ENCODE measurements at places on chromosomes 16 and 17.

DNA sequence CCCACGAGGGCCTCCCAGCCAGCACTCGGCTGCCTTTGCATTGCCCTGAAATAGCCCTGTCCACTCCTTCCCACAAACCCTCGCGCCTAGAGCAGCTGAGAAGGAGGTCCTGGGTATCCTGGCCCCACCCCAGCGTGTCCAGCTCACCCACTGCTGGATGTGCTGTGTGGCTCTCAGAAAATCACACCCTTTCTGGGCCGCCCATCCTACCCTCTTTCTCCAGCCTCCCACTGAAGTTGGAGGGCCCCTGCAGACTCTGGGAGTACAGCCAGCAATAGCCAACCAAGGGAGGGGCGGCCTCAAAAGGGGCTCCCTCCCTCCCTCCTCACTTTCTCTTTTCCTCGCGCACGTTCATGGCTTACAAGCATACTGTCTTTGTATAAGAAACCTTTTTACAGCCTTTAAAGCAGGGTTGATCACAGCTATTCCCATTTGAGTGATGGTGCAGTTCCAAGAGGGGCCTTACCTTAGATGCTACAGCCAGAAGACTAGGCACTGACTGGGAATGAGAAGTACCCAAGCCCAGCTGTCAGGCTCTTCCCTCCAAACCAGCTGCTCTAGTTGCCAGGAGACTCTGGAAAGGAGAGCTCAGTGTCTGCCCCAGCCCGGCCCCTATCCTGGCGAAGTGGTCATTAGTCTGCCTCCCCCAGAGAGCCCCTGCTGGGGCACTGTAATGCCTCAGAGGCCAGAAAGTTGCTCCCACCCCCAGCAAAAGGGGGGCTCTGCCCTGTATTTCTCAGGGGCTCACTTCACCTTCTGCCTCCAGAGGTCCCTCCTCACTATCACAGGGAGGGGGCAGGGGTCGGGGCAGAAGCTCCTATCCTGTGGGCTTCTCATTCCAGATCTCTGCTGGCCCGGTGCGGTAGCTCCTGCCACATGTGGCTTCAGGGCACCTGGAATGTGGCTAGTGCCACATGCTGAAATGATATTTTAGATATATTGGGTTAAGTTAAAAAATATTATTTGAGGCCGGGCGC is 38.1 kb downstream of the DCAKD start:
- no peak for DNase-seq

- DNase-seq, result no peak
These were observed 82.3 kb downstream of the MARCHF10 start for GRCh38 chr17:62725791-62726249.

DNA sequence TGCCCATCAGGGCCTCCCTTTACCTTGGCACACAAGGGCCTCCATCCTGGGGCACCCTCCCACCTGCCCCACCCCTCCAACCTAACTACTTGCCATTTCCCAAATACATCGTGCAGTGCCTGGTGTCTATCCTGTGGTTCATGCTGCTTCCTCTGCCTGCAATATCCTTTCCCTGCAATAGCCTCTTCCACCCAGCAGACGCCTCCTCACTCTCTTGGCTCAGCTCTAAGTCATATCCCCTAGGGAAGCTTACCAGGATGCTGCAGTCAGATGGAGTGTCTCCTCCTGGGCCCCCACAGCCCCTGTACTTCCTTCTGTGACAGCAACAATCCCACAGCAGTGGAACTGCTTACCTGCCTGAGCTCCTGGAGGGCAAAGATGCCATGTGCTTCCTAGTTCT is 36.7 kb downstream of the CCDC182 start:
- DNase-seq, result no peak

- no peak for DNase-seq
These were observed 215.9 kb upstream of the RBFOX1 start for GRCh38 chr16:7116734-7117133.

DNA sequence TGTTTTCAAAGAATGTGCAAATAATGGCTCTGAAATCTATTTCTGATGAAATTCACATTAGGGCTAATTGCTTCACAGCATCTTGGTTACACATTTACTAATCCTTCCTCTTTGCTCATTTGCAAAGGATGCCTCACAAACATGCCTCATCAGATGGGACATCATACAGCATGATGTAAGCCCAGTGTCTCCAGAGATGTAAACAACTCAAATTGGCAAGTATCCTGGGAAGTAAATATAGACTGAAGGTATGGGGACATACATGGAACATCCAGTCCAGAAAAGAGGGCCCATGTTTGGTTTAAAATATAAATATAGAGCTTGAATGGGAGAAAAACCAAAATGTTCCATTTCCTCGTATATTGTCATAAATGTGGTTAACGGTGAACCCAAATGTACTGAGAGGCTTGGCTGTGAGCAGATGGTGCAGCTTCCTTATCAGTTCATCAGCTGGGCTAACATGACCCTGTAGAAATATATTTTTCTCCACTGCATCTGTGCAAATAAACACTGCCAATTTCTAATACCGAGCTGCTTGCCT is 142.9 kb upstream of the NUDT7 start:
- no peak for DNase-seq

GRCh38 chr17:63443053-63443452 is 3.1 kb downstream of the CYB561 start:
- DNase-seq, result no peak

GRCh38 chr16:18979936-18980335 is 3.8 kb upstream of the TMC7 start:
- no peak for DNase-seq

- no peak for DNase-seq
These were observed 3.6 kb upstream of the XAF1 start for GRCh38 chr17:6752068-6752909.

GRCh38 chr17:7404737-7405349 is 946 bp upstream of the TMEM256 start:
- no peak for DNase-seq

DNA sequence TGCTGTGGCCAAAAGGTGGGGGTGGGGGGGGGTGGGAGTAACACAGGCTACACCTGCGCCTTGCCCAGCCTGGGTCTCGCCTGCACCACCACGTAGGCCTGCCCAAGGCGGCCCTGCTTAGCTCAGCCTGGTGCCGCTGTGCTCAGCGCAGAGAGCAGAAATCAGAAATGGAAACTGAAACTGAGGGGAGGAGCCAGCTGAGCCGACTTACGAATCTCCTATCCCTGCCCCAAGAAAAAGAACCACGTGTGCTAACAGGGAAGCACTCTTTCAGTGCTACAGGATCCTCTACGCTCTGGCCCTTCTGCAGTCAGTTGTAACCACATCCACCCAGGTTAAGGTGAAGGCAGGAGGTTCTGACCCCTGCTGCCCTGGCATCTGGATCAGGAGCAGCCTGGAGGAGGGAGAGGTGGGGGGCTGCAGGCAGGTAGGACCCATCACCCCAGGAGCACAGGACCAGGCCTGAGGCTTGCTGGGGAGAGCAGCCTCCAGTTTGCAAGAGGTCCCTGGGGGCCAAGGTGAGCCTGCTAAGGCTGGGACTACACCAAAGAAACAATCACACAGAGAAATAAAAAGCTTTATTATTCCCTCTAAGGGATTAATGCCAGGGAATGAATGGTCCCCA is at the start of gene DHX58:
TSS of gene DHX58 (minus strand) at position 163 of the 625 bp plus-strand sequence. CDS start 822 bp downstream, outside the sequence.
- DNase-seq, result peak; percentile 40

GRCh38 chr16:89167425-89167941 is 4.1 kb upstream of the CDH15 start:
- peak; percentile 83 for DNase-seq

DNA sequence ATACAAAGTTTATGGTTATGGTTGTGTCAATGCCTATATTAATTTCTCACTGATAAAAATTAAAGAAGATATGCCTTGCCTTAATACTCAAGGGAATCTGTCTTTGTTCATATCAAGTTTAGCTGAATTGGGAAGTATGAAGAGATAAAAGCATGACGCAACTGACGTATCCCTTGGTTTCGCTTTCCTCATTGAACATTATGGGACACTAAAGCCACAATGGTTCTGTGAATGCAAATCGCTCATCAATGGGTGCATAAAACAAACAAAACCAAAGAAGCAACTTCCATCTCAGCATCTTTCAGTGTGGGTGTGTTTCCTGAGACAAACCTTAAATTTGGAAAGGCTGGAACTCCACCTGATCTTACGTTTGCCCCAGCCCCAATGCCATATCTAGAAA is 108.2 kb downstream of the NPIPB5 start:
- DNase-seq, result no peak

DNA sequence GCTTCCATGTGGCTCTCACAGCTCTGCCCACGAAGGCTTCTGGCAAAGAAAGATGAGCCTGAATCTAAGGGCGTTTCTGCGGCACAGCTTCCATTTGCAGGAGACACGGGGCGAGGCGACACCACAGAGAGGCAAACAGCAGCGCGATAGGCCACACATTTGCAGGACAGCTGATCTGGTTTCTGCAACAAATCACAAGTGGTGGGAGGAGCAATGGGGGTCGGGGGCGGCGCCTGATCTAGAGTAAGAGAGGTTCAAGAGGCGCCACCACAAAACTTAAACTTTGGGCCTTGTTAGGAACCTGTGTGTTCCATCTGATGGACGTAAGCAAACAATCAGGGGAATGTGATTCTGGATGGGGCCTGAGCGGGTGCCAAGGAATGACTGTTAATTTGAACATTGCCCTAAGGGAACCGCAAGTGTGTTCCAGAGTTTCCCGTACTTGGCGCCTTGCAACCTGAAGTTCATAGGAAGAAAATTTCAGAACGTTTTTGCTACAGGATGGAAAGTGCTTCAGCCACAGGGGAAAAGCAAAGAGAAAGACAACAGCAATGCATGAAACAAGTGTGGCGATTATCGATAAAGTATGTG is 18.9 kb upstream of the ENPP7 start:
- DNase-seq, result no peak

DNA sequence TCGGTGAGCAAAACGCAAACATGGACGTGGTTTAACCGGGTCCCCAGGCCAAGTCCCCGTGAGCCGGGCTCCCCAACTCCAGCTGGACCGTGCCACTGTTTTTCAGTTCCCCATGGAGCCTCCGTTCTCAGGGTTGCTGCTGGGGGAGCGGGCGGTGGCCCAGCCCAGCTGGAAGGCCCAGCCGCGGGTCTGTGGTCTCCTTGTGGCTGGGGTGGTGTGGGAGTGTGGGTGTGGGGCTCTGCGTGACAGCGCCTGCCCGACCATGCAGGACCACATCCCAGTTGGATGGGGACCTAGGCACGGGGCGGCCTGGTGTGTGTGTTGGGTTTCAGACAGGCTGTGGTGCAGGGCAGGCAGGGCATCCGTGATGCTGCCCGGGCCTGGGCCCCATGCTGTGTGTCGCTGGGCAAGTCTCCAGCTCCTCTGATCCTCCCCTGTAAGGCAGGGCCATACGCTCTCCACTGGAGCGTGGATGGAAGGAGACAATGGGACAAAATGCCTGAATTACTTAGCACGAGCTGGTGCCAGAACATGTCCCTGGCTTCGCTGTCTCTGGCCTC is 40.3 kb downstream of the COX4I1 start:
- no peak for DNase-seq

GRCh38 chr17:5219536-5219935 is 15.1 kb downstream of the SCIMP start:
- no peak for DNase-seq

DNA sequence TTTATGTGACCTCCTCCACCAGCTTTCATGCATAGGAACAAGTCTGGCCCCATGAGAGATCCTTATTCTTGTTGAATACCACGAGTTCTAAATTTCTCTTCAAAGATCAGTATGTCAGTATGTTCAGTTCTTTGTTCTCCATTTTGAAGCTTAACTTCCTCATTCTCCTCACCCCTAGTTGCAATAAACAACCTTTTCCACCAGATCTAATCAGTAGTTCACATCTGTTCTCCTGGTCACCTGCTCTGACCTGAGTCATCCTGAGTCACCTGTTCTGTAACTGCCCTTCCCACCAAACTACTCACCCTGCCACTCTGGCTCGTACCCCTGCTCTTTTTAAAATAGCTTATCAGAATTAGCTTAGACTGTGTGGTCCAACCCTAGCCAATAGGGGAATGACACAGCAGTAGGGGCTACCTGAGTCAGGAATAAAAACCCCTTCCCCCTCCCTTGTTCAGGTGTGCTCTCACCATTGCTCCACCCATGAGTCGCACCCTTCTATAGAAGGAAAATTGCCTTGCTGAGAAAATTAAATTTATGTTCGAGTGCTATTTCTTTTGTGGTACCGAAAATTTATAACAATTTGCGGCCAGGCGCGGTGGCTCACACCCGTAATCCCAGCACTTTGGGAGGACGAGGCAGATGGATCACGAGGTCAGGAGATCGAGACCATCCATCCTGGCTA is 94.6 kb downstream of the EMP2 start:
- DNase-seq, result no peak

DNA sequence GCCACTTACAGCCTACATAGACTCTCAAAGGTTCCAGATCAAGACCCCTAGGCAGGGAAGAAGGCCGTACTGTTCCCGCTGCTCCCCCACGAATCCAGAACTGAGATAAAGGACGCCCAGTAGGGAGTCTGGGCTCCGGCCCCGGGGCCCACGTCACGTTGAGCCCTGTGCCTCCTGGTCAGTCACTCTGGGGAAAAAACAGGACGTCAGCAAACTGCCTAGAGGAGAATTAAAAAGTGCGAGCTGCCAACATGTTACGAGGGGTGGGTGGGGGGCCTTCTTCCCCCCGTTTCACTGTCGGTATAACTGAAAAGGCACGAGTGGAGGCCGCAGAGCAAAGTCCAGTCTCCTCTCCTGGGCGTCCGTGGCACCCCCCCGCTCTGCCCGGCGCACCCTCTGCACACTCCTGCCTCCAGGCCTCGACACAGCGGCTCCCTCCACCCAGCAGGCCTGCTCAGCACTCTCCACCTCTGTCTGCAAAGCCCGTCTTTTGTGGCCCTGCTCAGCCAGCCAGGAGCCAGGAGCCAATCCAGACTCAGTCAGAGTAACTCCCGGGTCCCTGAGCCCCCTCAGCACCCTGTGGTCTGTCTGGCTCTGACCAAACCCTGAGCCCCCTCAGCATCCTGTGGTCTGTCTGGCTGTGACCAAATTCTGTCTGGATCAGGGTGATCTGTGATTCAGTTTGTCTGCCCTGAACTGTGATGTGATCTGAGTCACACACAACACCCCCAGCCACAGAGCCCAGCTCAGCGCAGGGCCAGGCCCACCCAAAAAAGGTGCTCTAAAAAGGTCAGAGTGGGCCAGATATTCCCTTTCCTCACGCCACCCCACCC is 6.2 kb downstream of the ITGAE start:
- no peak for DNase-seq

DNA sequence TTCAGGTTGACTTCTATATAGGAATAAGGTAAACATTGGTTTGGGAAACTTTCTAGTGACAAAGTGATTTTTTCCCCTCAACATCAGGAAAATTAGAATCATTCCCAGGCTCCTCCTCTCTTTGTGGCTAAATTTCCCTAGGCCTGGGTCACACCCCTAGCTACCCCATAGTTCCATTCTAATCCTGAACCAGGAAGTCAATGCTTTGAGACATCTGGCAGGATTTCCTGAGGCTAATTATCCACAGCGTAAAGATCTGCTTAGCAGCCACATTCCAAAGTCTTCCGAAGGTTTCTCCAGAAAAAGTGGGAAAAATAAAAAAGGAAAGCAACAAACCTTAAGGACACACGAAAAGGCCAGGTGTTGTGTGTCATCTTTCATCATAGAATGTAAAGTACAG is 60.3 kb upstream of the CORO6 start:
- no peak for DNase-seq

GRCh38 chr17:57475796-57476195 is 219.5 kb downstream of the MSI2 start:
- DNase-seq, result no peak

- peak; percentile 35 for DNase-seq
These were observed at the start of gene MYO1D for GRCh38 chr17:32876417-32877163. Gene MYO1D, minus strand, starts transcription at chr17:32877124. Its CDS starts 252 bp downstream, at chr17:32876872.
